CD4-positive, alpha-beta T cell treated with Interleukin-21 for 1 hour (primary cell): ENCODE measurements at places on chromosomes 5 and 9.

- no peak for DNase-seq
Measured at GRCh38 chr5:150101023-150101422, 14.7 kb upstream of the CSF1R start.

DNA sequence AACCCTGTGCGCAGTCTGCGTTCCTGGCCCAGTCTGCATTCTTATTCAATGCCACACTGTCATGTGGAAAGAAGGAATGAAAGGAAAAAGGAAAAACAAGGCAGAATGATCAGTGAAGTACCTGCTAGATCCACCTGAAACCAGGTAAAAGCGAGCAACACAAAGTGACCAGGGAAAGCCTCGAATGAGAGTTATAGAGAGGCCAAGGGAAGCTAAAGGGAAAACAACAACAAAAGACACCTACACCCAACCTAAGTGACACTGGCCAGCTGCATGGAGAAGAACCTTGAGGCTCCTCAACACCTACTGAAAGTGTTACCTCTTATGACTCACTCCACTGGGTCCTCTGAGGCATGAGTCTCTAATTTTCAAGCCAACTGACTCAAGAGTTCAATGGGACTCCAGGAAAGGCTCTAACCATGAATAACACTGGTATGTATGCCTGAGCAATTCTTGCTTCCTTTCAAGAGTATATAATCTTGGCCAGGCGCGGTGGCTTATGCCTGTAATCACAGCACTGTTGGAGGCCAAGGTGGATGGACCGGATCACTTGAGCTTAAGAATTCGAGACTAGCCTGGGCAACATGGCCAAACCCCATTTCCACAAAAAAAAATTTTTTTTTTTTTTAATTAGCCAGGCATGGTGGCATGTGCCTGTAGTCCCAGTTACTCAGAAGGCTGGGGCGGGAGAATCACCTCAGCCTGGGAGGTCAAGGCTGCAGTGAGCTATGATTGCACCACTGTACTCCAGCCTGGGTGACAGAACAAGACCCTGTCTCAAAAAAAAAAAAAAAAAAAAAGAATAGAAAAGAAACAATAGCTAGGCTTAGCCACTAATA is 29.0 kb downstream of the MTMR12 start:
- peak; percentile 17 for DNase-seq

DNA sequence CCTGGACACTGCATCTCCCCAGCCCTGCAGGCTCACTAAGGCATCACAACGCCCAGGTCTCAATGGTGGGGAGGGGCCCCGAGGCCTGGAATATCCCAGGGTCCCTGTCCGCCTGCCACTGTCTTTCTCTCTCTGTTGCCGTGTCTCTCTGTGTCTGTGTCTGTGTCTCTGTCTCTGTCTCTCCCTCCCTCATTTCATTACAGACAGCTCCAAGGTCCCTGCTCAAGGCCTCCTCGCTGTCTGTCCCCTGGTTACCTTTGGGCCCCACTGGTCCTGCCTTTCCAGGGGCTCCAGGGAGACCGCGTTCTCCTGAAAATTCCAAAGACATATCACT is 3.2 kb downstream of the FCN1 start:
- no peak for DNase-seq

DNA sequence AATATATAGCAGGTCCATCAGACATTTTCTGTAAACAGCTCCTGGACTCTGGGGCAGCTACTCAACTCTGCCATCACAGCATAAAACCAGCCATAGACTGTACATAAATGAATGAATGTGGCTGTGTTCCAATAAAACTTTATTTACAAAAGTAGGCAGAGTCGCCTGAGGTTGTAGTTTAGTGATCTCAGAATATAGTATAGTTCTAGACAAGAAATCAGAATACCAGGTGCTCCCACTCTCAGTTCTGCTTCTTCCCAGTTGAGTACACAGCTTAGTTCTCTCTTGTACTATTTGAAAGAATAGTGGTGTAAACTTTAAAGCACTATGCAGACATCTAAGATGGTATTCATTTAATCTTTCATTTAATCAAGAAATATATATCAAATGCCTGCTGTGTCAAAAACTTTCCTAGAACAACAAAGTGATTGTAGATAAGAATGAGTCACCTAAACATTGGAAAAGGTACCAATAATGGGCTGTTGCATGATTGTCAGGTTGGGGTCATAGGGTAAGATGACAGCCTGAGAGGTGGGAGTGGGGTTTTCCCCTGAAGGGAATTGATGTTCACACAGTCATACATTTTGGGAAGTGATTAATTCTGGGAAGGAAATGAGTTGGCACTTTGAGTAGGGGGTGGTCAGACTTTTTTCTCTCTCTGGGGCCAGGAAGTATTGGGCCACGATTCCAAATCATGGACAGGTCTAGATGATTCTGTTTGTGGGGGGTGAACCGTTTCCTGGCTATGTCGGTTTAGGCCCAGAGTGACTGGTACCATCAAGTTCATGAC is 37.0 kb downstream of the TNFSF8 start:
- no peak for DNase-seq

GRCh38 chr9:21682381-21682780 is 120.1 kb upstream of the MTAP start:
- DNase-seq = no peak

DNA sequence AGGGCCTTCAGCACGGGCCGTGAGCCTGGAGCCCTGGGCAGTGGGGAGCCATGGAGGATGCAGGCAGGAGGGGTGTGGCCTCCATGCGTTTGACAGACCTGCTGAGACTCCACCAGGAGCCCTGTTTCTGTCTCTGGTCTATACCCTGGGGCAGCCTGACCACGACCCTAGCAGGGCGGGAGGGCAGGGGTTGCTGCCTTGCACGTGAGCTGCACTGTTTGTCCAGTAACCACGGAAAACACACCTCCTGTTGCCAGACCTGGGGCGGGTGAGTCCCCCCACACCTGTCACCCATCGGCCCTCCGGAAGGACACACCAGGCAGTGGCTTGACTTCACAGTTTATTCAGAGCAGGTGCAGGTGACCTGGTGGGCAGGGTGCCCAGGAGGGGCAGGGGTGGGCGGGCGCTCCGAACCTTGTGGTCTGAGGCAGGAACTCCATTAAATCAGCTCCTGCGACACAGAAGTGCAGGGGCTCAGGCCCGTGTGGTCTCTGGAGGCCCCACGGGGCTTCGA is 3.9 kb downstream of the LCN8 start:
- DNase-seq = no peak

- DNase-seq = no peak
Measured at GRCh38 chr9:13554626-13555025, 275.1 kb upstream of the MPDZ start.

DNA sequence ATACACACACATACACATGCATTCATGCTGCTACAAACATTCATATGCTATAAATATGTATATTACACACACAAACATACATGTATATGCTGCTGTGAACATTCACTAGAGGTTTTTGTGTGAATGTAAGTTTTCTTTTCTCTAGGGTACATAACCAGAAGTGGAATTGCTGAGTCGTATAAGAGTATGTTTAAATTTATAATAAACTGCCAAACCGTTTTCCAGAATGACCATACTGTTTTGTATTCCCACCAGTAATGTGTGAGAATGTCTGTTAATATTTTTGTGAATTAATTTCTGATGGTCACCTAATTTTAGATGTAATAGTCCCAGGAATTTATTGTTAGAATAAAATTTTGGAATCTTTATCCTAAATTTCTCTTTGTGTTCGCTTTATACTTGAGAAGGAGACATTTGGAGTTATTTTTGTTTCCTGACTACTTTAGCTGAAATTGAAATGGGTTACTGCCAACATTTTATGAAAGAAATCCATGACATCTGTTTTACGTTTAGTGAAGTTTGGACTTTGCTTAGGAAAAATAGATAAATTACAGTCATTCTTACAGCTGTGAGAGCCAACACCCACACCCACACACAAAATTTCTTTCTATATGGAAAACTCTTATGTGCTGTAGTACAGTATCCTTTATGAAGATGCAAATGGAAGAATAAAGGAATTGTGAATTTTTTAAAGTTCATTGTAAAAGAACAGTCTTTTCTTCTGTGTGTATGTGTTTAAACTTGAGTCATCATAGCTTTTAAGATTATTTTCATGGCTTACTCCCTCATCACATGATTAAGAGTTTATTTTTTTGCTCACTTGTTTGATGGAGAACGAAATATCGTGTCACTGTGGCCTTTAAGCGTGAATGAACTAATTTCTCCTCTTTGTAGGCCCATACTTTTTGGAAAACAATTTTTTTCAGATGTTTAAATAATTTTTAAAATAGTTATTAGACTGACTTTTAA is 24.3 kb downstream of the CENPP start:
- no peak for DNase-seq

- DNase-seq = peak; percentile 58
Measured at GRCh38 chr5:128905568-128906110, 59.6 kb upstream of the SLC27A6 start.

- DNase-seq = no peak
Measured at GRCh38 chr5:42929871-42930270, 110.2 kb downstream of the ANXA2R start.

DNA sequence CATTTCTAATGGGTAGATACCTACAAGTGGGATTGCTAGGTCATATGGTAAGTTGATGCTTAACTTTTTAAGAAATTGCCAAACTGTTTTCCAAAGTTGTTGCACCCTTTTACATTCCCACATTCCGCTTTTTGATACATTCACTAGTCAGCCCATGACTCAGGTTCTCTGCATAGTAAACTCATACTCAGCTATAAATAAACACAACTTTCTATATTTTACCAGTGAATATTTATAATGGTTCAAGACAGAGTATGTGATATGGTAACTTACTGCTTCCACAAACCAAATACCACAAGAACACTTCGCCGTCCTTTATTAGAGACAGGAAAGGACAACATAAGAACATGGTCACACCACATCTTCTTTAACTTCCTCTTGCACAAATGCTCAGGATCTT is 54.0 kb downstream of the PLPP1 start:
- no peak for DNase-seq

DNA sequence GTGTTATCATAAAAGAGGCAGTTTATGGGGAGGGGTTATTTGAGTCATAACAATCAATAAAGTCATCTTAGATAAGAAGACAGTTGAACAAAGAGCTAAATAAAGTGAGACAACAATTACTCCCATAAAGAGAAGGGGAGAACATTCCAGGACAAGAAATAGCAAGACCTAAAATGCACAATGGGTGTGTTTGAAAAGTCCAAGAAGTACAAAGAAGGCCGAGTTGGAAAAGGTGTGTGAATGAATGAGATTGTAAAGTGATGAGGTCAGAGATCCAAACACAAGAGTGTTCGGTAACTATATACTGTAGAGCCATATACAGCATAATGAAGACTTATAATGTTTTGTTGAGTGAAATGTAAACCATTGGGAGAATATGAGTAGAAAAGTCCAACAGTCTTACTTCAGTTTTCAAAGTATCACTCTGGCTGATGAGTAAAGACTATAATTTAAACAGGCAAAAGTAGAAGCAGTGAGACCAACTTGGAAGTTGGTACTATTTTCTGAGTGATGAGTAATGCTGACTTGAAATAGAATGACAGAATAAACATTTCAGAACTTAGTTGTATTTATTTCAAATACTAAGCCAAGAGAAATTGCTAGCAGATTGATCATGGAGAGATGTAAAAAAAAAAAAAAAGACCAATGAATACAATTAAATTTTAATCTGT is 868.7 kb upstream of the CDH9 start:
- no peak for DNase-seq

DNA sequence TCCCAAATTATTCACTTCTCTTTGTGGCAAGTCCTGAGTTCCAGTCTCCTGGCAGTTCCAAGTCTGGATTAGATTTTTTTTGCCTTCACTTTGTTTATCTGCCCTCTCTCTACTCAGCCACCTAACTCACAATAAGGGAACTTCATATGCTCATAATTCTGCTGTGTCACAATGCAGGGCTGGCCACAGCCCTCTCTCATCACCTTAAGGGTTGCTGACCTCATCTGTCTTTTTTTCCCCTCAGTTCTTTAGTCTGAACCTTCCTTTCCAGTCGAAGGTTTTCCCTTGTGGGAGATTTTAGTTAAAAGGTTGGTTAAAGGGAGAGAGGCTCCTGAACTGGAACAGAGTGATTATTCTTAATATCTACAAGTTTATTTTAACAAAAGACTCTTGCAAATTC is 4.1 kb downstream of the BAG1 start:
- no peak for DNase-seq

DNA sequence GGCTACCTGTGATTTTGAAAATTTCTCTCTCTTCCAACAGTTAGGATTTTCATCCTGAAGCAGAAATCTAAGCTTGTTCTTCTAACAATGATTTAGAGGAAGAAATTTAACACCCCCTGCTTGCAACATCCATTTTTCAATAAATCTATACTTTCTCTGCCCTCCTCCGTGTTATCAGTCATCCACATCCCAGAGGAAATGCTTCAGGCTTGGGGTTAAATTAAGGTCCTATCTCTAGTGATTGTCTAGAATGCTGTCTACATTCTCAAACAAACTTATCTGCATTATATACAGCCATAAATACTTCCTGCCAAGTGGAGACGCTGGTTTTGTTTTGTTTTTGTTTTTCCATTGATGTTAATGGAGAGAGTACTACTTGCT is 371.0 kb downstream of the CSNK1G3 start:
- DNase-seq = no peak

- no peak for DNase-seq
Measured at GRCh38 chr5:55003432-55004065, 18.2 kb upstream of the ESM1 start.

DNA sequence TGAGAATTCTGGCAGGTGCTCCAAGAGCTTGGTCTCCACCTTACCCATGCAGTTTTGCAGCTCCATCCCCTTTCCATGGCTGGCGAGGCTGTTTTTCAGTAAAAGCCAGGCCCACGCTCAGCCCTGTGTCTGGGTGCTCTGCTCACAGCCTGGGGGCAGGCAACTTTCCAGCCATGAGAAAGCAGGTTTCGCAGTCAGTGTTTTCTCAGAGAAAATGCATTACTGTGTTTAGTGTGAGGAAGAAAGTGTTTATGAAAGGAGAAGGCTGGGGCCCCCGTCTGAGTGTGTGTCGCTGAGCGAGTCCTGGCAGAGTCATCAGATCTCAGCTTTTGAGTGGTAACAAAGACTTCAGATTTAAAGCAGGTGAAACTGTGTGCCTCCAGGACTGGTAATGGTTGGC is 248.1 kb downstream of the IRX1 start:
- no peak for DNase-seq

GRCh38 chr5:180287868-180288267 is 4.0 kb downstream of the MAPK9 start:
- no peak for DNase-seq

GRCh38 chr9:86821006-86821845 is 126.1 kb downstream of the GAS1 start:
- DNase-seq = no peak

- DNase-seq = no peak
Measured at GRCh38 chr9:71716138-71716909, 52.0 kb downstream of the CEMIP2 start.

- peak; percentile 78 for DNase-seq
Measured at GRCh38 chr5:151150471-151151262, 6.9 kb downstream of the ANXA6 start.

- peak; percentile 39 for DNase-seq
Measured at GRCh38 chr5:158812408-158812807, 287.3 kb downstream of the EBF1 start.
